ENCODE measurements at places on chromosomes 6 and 20. TPM values are rescaled to one million over a fixed set of nuclear protein-coding genes. Genes with fewer than 3 reads are reported as not detected.

- DNase-seq: no peak
Measured at GRCh38 chr6:18302561-18303439, 38.5 kb upstream of the DEK start.

DNA sequence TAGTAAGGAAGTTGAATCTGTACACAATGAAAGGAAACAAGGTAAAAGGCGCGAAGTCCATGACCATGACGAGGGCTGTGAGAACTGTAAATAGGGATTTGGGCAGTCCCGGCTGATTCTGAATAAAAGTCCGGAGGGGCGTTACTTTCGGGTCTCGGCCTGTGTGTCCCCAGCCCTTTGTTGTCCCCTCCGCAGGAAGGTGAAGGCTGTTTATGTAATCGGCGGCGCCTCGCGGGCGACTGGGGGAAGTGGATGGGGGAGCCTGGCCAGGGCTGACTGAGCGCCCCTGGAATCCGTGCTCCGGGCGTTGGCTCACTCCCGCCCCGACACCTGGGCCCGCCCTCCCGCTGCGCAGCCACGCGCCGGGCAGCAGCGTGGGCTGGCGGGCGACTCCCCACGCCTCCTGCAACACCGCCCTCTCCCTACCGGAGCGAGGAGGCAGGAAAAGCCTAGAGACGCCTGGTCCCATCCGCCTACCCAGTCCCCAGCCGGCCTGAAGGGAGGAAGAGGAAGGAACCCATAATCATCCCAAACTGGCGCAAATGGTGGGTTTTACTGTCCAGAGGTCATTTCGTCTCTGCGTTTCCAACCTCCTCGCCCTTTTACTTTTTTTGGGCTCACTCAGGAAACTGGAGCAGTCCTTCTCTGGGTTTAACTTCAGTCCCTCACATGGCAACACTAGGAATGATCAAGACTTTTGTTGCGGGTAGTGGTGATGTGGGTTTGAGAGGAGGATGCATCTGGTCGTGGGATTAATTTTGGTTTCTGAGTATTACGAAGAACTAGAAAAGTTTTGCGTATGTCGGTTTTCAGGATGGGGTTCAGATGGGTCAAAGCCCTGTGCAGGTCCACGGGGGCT lies 12.1 kb downstream of the TRIM31 start:
- DNase-seq: peak; percentile 90

DNA sequence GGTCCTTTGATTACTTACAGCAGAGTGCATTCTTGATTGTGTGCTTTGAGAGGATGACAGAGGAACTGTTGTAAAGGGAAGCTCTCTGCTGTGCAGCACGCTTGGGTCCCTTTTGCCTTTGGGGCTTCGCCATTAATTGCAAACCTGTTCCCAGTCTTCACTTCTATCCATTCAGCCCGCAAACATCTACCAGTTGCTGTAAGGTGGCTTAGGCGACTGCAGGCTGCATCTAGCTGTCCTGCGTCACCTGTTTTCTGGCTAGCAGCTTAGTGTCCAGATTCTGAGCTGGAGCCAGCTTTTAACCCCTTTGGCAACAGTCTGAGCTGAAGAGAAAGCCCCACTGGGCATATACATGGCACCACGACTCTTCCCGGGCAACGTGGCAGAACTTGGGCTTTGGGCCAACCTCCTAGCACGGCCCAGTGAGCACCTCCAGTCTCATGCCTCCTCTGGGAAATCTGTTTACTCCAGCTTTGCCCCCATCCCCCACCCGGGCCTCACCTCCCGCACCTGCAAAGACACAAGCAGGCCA lies 2.5 kb upstream of the FASTKD5 start:
- no peak for DNase-seq

GRCh38 chr6:85676086-85676729 lies 33.5 kb upstream of the SYNCRIP start:
- no peak for DNase-seq

DNA sequence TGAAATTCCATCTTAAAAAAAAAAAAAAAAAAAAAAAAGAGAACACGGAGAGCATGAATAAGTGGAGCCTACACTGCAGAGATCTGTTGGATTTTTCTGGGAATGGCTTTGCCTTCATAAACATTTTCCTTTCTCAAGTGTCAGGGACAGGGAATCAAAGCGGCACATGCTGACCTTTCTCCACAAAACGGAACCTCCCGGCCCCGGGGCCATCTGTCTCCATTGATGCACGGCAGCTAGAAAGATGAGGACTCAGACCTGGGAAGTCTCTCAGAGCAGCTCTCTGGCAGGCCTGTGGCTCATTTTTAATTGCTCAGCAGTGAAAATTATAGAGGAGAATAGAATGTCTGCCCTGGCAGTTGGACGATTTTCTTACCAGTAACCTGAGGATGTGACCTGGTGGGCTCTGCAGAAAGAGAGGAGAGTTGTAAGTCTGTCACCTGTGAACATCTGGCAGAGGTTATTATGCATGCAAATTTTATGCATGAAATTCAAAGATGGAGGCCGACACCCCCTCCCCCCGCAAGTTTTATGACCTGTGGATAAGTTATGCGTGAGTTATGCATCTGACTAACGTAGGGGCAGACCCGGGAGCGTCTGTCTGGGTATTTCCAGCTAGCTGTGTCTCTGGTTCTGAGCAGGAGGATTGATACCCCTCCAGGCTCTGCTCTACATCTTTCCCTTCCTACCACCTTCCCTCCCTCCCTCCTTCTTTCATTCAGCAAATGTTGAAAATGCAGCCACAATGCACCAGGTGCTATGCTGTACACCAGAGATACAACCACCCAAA lies 352.5 kb downstream of the CDH26 start:
- DNase-seq: no peak

DNA sequence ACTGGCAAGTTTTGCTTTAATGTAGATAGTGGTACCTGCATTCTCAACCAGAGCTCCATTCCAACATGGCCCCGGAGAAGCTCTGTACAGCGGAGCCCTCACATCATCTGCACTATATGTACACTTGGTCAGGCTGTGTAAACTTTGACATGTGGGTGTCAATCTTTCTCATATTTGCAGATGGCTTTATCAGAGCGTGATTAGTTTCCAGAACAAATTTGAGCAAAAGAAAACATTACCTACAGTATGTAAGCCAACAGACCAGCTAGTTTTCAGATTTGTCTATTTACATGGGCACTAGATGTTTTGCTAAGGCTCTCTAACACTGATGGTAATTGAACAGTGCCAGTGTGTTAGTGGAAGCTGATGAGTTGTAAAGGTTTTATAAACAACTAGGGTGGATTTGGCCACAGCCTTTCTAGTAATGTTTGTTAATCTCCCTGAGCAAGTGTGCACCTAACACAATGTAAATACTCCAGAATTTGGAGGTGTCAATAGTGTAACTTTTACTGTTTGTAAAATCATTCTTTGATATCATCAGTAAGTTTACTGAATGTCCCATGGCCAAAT lies 131.8 kb downstream of the FOXA2 start:
- no peak for DNase-seq

GRCh38 chr6:42104804-42105125 lies 37.7 kb downstream of the C6orf132 start:
- DNase-seq: no peak

- no peak for DNase-seq
Measured at GRCh38 chr6:22436134-22436533, 133.2 kb upstream of the HDGFL1 start.

DNA sequence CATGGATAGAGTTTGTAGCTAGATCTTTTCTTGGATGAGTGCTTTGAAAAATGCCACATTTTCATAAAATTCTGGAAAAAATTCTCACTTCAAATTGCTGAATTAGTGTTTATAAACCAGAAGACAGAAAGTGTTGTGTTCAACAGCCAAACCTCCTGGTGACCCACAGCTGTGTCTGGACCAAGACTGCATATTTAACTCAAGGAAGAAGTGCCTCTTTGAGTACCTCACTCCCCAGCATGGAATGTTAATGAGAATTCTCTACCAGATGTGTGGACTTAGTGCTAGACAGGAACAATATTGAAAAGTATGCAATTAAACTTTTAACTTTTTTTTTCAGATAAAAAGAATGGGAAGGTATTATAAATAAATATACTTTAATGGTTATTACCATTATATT lies 609.3 kb downstream of the COL12A1 start:
- DNase-seq: no peak

- DNase-seq: no peak
Measured at GRCh38 chr6:131424016-131424415, 149.0 kb upstream of the ARG1 start.

DNA sequence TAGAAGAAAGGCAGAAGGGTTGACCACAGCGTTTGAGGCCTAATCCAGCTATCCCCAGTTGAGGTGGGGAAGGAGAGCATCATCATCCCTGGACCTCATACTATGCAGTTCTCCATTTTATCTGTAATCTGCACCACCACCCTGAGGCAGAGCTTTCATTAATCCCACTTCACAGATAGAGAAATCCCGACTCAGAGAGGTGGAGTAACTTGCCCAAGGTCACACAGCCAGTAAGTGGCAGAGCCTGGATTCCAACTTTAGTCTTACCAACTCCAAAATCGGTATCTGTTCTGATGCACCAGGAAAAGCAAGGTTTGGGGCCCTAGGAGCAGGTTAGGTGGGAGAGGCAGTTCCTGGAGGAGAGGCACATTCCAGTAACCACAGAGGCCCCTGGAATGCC lies 6.7 kb downstream of the TMEM74B start:
- no peak for DNase-seq

DNA sequence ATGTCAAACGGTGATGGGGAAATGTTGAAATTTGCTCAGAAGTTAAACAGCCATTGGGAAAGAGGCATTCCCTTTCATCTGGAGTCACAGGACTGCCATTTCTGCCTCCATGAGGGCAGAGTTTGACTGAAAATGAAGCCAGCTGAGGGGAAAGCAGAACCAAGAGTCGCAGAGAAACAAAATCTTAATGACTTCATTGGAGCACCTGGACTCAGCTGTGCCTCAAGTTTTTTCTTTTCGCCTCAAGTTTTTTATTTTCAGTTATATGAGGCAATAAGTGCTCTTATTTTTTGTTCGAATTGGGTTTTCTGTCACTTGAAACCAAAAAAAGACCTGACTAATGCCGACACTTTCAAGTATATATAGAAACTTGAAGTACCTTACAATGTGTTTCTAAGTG lies 161.3 kb downstream of the PKHD1 start:
- DNase-seq: no peak

- DNase-seq: no peak
Measured at GRCh38 chr6:117559299-117559698, 43.0 kb downstream of the GOPC start.

GRCh38 chr6:94953867-94954631 lies 623.3 kb upstream of the MANEA start:
- no peak for DNase-seq

- DNase-seq: no peak
Measured at GRCh38 chr6:11326116-11326515, 93.6 kb upstream of the NEDD9 start.

DNA sequence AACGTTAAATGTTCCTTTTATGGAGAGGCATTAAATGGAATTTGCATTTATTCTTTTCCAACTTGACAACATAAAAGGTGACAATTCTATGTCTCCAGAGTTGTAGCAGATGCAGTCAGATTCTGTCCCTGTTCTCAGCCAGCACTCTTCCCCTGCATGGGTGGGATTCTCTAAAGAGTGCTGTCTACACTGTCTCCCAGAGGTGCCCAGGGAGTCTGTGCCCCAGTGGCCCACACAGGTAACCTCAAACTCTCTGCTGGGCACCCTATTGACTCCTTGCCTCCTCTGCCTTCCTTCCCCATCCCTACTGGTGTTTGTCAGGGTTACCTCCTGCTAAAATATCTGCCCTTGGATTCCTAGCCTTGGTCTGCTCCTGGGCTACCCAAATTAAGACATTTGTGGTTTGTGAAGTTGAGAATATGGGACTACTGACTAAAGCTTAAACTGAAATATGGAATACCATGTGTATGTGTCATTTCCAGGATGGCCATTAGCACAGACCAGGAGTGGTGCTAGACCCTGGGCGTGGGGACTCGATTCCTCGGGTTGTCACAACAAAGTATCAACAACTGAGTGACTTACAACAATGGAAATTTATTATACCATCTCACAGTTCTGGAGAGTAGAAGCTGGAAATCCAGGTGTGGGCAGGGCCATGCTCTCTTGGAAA lies 284.7 kb downstream of the CDH26 start:
- no peak for DNase-seq

DNA sequence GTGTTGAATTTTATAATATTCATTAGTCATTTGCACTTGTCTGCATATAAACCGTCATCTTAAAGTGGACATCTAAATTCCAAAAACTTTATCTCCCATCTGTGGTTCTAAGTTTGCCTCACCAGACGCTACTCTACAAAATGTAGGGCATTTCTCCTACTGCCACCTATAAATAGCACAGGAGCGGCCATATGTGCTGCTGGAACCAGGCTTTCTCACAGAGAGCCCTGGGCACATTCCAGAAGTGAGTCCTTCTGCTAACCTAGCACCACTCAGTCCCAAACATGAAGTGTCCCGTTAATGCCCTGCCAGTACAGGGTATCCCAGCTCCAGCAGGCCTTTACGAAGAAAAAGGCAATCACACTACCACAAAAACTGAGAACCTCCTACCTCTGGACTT lies 153.7 kb downstream of the TMEM242 start:
- no peak for DNase-seq

- no peak for DNase-seq
Measured at GRCh38 chr6:170010665-170011203, 259.3 kb downstream of the ERMARD start.

The COL21A1 gene
- total RNA-seq: not detected

The CDH26 gene
- total RNA-seq: 0.68 TPM

The AURKA gene
- total RNA-seq: 66.7 TPM

The PREP gene
- 36.7 TPM for total RNA-seq

The TMC2 gene
- total RNA-seq: not detected

The PBOV1 gene
- total RNA-seq: not detected

The ANGPT4 gene
- not detected for total RNA-seq

Data from PC-9 (cell line).